Retinal pigment epithelial cell (primary cell): ENCODE measurements at places on chromosomes 5 and 9.

- no peak for DNase-seq
These were observed 37.4 kb downstream of the MTMR12 start for GRCh38 chr5:32275396-32275741.

GRCh38 chr5:13989832-13990231 is 45.3 kb upstream of the DNAH5 start:
- DNase-seq = no peak

- DNase-seq = no peak
These were observed 463.5 kb downstream of the RASEF start for GRCh38 chr9:82599336-82599949.

GRCh38 chr5:178058321-178059012 is 54.9 kb upstream of the N4BP3 start:
- no peak for DNase-seq

GRCh38 chr5:91302305-91302704 is 80.8 kb downstream of the ARRDC3 start:
- no peak for DNase-seq
